ENCODE measurements at places on chromosomes 3 and 15. TPM values are rescaled to one million over a fixed set of nuclear protein-coding genes. Genes with fewer than 3 reads are reported as not detected.

The CADM2 gene
- total RNA-seq: 1.6 TPM

The CDCP1 gene
- 5.5 TPM for total RNA-seq

The CCR9 gene
- total RNA-seq: not detected

The PLSCR4 gene
- 25.5 TPM for total RNA-seq

The DUOX1 gene
- under 0.01 TPM for total RNA-seq

The VEPH1 gene
- total RNA-seq: 24.0 TPM

The NUDT16 gene
- 14.9 TPM for total RNA-seq

The PAK6 gene
- total RNA-seq: 0.16 TPM

The VILL gene
- 8.7 TPM for total RNA-seq

The PLA2G4D gene
- total RNA-seq: not detected

The SEMA7A gene
- 5.8 TPM for total RNA-seq

The RASGRP1 gene
- total RNA-seq: not detected

The CFAP20DC gene
- total RNA-seq: 1.0 TPM

The NR1I2 gene
- total RNA-seq: under 0.01 TPM

The ZKSCAN7 gene
- 6.2 TPM for total RNA-seq

The USP4 gene
- 27.4 TPM for total RNA-seq

The LRRK1 gene
- 10.8 TPM for total RNA-seq

The CPB1 gene
- not detected for total RNA-seq

The FANCD2OS gene
- total RNA-seq: not detected

The RFC4 gene
- 11.0 TPM for total RNA-seq

The CHRM5 gene
- under 0.01 TPM for total RNA-seq

The ISLR gene
- total RNA-seq: 214 TPM

The FMN1 gene
- total RNA-seq: 26.4 TPM

The TTC21A gene
- total RNA-seq: 4.8 TPM

The ACAD11 gene
- total RNA-seq: 51.5 TPM

The IGSF11 gene
- 0.09 TPM for total RNA-seq

The MASP1 gene
- 15.3 TPM for total RNA-seq

The CCDC66 gene
- 21.6 TPM for total RNA-seq

The SERINC4 gene
- not detected for total RNA-seq

The CLDN16 gene
- total RNA-seq: not detected

The GPR149 gene
- total RNA-seq: not detected

The ABHD2 gene
- total RNA-seq: 39.6 TPM

The HES1 gene
- total RNA-seq: 4.7 TPM

The TWF2 gene
- total RNA-seq: 87.5 TPM

The SNX33 gene
- 21.8 TPM for total RNA-seq

The ITIH4 gene
- 1.7 TPM for total RNA-seq

The CACNA1D gene
- 0.32 TPM for total RNA-seq

The ADAMTSL3 gene
- total RNA-seq: 0.32 TPM

The PPP2R3A gene
- total RNA-seq: 9.6 TPM

The PLA2G4F gene
- total RNA-seq: under 0.01 TPM

The COL6A5 gene
- not detected for total RNA-seq

The PLA2G4B gene
- 0.79 TPM for total RNA-seq

The ARPP21 gene
- total RNA-seq: not detected

The CCDC50 gene
- 52.0 TPM for total RNA-seq

The PLCB2 gene
- total RNA-seq: under 0.01 TPM

The COLQ gene
- 0.43 TPM for total RNA-seq

The SLC12A1 gene
- not detected for total RNA-seq
